Dermis microvascular lymphatic vessel endothelial cell (primary cell): ENCODE measurements at places on chromosomes 12 and 14. TPM values are rescaled to one million over a fixed set of nuclear protein-coding genes. Genes with fewer than 3 reads are reported as not detected.

DNA sequence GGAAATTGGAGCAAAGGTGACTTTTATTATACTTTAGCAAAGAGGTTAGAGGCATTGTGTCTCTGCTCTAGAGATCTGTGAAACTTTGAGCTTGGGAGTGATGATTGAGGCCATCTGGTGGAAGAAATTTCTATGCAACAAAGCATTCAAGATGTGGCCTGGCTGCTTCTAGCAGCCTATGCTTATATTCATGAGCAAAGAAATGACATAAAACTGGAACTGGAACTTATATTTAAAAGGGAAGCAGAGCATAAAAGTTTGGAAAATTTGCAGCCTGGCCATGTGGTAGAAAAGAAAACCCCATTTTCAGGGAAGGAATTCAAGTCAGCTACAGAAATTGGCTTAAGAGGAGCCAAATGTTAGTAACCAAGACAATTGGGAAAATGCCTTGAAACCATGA, 70.4 kb downstream of the SDR9C7 start:
- no peak for DNase-seq

GRCh38 chr12:1583421-1584078, 10.8 kb downstream of the FBXL14 start:
- peak; percentile 83 for DNase-seq

- peak; percentile 45 for DNase-seq
These were observed 2.0 kb downstream of the NFKBIA start for GRCh38 chr14:35402323-35403113.

- no peak for DNase-seq
These were observed 63.5 kb downstream of the CLMN start for GRCh38 chr14:95256002-95256775.

DNA sequence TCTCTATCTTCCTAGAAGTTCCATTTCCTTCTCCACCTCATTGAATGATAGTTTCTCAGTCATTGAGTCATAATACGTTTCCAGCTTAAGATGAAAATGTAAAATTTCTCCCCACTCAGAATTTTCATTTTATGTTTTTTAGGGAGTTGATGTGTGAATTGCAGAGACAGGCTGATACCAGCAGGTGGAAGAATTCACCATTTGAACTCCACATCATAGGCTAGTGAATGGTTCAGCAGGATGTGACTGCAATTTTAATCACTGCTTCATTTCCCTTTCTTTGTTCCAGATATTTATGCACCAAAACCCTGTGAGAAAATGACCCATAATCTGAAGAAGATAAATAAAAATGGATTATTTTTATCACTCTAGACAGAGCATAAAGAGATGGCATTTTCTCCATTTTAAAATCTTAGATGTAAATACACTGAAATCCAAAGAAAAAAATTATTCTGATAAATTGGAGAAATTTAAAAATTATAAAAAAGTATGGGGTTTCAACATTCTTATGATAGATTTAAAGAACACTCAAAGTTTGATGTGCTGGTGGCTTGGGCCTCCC, 10.6 kb upstream of the PYGL start:
- peak; percentile 63 for DNase-seq

Gene SLC2A14
- under 0.01 TPM in 2 replicates for total RNA-seq
